ENCODE measurements at places on chromosomes 7 and 10. TPM values are rescaled to one million over a fixed set of nuclear protein-coding genes. Genes with fewer than 3 reads are reported as not detected.

- no peaks in the 10 kb centered on the region for H3K36me3 ChIP-seq
- H3K4me1 ChIP-seq = peaks cover 2% of the 10 kb centered on the region
- no peak overlapping the region for H3K27ac ChIP-seq
- no peak for DNase-seq
- no peaks in the 10 kb centered on the region for H3K27me3 ChIP-seq
Measured at GRCh38 chr7:14242175-14242574, 252.7 kb upstream of the ETV1 start.

GRCh38 chr10:43137717-43138020, 576 bp upstream of the CSGALNACT2 start:
- peak overlapping the region; percentile 99 for H3K27ac ChIP-seq
- H3K27me3 ChIP-seq = peaks cover 3% of the 10 kb centered on the region
- peak; percentile 39 for DNase-seq
- no peaks in the 10 kb centered on the region for H3K36me3 ChIP-seq
- H3K4me3 ChIP-seq = peak overlapping the region; percentile 95
- peaks cover 39% of the 10 kb centered on the region for H3K4me1 ChIP-seq

- no peak overlapping the region for H3K27ac ChIP-seq
- H3K4me3 ChIP-seq = no peak overlapping the region
- H3K27me3 ChIP-seq = no peaks in the 10 kb centered on the region
- DNase-seq = no peak
- H3K36me3 ChIP-seq = peaks cover 5% of the 10 kb centered on the region
- H3K4me1 ChIP-seq = peaks cover 3% of the 10 kb centered on the region
Measured at GRCh38 chr7:21587139-21587784, 44.4 kb downstream of the DNAH11 start.

DNA sequence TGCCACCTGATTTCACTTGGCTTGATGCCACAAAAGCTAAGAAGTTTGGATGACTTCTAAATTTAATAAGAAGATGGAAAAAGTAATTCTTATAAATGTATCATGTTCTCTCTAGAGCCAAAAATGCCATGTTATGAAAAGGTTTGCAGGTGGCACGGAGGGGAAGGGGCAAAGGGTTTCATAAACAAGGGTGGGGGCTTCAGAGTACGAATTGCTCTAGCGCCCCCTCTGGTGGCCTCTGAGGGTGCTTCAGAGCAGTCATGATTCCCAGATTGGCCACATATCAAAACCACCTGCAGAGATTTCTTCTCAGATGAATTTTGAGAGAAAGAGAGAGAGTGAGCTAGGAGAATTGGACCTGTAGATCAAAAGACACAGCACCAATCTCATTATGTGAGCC, 208.6 kb upstream of the YAE1 start:
- DNase-seq = peak; percentile 9
- H3K4me3 ChIP-seq = no peak overlapping the region
- H3K36me3 ChIP-seq = no peaks in the 10 kb centered on the region
- H3K27ac ChIP-seq = no peak overlapping the region
- H3K27me3 ChIP-seq = no peaks in the 10 kb centered on the region
- peaks cover 21% of the 10 kb centered on the region for H3K4me1 ChIP-seq

Gene NEURL1
- total RNA-seq = 1.8 TPM

All from neural crest cell (in vitro differentiated cells).